Fibroblast of villous mesenchyme (primary cell): ENCODE measurements at places on chromosomes 6 and 20.

DNA sequence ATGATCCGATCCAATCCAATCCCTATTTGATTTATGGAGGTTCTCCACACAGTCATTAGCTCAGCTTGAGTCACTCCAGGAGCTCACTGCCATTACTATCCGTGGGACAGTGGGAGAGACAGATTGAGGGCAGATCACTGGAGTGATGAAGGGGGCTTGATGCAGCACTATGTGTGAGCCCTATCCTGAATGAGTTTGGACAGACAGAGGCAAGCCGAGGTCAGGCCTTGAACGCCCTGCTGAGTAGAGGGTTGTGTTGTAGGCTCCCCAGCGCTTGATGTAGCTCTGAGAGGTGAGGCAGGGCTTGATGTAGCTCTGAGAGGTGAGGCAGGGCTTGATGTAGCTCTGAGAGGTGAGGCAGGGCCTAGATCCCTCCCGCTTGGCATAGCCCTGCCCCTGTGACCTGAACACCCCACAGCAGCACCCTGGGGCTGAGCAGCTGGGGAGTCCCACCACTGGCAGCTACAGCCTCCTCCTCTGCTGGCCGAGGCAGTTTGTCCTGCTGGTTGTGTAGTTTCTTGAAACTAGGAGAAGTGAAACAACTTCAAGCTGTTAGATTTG lies 58.7 kb downstream of the ZFAND3 start:
- no peak for DNase-seq

DNA sequence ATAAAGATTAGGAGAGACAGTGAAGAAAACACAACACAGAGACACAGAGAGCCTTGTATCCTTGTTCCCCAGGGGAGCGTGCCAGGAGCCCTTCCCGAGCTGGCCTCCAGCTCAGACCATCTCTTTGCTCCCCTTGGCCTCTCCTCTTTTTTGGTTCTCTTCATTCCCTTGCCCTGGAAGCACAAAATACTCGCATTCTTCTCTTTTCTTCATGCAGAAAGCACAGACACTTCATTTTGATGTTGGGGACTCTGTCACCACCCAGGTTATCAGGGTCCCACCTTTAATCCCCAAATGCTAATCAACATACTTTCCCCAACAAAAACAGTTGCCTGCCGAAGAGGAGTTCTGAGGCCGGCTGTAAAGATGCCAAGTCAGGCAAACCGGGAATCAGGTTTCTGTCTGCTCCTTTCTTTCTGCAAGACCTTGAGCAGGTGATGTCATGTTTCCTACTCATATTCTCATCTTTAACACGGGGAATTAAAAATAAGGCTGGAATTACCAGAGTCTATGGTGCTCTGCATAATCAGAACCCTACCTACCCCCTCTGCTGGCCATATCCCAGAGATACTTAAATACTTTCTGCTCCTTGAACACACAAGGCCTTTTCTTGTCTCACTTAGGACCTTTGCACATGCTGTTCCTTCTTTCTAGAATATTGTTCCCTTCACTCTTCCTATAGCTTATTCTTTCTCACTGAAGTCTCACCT lies 21.7 kb downstream of the TGM6 start:
- peak; percentile 50 for DNase-seq

- DNase-seq = no peak
These were observed 88.8 kb upstream of the EZR start for GRCh38 chr6:158907931-158908330.

GRCh38 chr20:11235058-11235457 lies 561.3 kb upstream of the JAG1 start:
- peak; percentile 75 for DNase-seq

DNA sequence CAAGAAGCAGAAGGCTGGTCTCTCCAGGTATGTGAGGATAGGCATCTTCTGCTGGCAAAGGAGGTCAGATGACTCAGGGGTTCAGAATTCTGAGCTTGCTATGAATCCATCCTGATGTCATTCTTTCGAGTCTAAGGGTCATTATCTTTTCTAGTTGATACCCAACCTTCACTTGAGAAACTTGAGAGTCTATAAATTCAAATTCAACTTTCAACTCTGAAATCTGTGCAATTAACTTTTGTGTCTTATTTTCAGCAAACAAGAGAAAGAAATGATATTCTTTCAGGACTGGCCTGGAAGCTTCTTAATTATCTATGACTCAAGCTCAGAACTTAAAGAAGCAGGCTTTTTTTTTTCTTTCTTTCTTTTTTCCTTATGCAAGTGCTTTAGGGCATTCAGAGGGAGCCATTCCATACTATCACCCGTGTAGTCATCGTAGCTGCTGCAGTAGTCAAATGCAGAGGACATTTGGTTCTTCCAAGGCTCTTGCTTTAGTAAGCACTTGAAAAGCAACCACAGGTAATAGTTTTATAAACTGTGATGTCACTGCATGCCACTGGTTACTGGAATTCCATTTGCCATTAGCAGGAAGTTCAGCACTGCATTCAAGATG lies 93.0 kb downstream of the ADTRP start:
- DNase-seq = no peak
